Renal cortical epithelial cell (primary cell): ENCODE measurements at places on chromosomes 11 and 22. TPM values are rescaled to one million over a fixed set of nuclear protein-coding genes. Genes with fewer than 3 reads are reported as not detected.

PRRG4 gene
- 4.5 and 11.7 TPM in 2 replicates for total RNA-seq

CLCF1 gene
- total RNA-seq: 13.9 and 22.7 TPM in 2 replicates

PICK1 gene
- 46.9 and 52.0 TPM in 2 replicates for total RNA-seq

SCN3B gene
- 0.20 and 0.35 TPM in 2 replicates for total RNA-seq

PPP1CA gene
- total RNA-seq: 171 and 306 TPM in 2 replicates

KREMEN1 gene
- total RNA-seq: 7.5 and 11.7 TPM in 2 replicates

SOX6 gene
- 0.17 and 12.1 TPM in 2 replicates for total RNA-seq

ARHGEF17 gene
- total RNA-seq: 13.7 and 67.5 TPM in 2 replicates

NUP160 gene
- total RNA-seq: 26.7 and 40.7 TPM in 2 replicates
